ENCODE measurements at places on chromosomes 5 and 9.

DNA sequence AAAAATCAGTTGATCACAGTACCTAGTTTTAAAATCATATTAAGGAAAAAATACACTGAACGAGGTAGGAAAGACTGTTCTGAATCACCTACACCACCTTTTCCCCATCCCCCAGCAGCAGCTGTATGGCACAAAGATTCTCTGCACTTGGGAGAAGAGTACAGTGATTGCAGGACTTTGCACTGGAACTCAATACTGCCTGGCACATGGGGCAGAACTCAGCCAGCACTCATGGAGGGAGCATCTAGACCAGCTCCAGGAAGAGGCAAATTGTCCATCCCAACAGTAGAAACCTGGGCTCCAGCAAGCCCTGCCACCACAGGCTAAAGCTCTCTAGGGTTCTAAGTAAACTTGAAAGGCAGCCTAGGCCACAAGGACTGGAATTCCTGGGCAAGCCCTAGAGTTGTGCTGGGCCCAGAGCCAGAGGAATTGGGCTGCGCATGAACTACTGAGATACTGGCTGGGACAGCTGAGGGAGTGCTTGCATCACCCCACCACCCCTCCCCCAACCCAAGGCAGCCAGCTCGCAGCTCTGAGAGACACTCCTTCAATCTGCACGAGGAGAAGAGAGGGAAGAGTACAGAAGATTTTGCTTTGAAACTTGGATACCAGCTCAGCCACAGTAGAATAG is 654.4 kb upstream of the CDH6 start:
- no peak for DNase-seq

- DNase-seq, result no peak
Measured at GRCh38 chr5:153399595-153399994, 90.9 kb upstream of the GRIA1 start.

- DNase-seq, result no peak
Measured at GRCh38 chr5:128208436-128208835, 124.9 kb downstream of the SLC12A2 start.

DNA sequence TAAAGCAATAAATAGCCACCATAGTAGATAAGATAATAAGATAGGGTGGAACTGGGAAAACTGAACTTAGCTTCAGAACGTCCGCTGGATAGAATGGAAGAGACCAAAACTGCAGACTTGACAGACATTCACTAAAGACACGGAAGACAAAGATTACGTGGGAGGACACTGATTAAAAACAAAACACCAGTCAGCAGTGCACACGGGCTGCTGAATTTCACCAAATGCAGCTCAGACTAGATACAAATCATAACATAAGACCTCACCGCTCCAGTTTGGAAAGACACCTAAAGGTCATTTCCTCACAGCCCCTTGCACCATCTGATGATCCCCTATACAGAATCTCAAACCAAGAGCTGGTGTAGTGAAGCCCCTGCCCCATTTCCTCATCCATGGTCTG is 2.9 kb upstream of the OR2Y1 start:
- no peak for DNase-seq

- no peak for DNase-seq
Measured at GRCh38 chr9:112556497-112557442, 70.1 kb downstream of the KIAA1958 start.

DNA sequence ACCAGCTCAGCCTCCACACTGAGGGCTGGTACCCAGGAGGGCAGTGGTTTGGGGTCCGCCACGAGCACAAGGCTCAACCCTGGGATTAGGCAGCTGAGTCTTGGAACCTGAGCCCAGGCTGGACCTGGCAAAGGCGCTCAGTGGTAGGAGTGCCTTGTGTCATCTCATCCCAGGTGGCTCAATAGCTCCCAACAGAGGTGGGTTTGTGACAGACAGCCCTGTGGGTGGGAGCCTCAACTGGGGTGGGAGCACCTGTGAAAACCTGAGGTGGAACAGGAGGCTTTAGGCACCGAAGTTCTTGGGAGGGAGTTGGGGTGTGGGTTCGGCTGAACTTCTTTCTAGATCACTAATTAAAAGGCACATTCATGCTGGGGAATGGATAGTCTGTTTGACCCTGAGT is 35.2 kb upstream of the SMU1 start:
- no peak for DNase-seq

Data from dermis microvascular lymphatic vessel endothelial cell (primary cell).